ENCODE measurements at places on chromosomes 16 and 17.

DNA sequence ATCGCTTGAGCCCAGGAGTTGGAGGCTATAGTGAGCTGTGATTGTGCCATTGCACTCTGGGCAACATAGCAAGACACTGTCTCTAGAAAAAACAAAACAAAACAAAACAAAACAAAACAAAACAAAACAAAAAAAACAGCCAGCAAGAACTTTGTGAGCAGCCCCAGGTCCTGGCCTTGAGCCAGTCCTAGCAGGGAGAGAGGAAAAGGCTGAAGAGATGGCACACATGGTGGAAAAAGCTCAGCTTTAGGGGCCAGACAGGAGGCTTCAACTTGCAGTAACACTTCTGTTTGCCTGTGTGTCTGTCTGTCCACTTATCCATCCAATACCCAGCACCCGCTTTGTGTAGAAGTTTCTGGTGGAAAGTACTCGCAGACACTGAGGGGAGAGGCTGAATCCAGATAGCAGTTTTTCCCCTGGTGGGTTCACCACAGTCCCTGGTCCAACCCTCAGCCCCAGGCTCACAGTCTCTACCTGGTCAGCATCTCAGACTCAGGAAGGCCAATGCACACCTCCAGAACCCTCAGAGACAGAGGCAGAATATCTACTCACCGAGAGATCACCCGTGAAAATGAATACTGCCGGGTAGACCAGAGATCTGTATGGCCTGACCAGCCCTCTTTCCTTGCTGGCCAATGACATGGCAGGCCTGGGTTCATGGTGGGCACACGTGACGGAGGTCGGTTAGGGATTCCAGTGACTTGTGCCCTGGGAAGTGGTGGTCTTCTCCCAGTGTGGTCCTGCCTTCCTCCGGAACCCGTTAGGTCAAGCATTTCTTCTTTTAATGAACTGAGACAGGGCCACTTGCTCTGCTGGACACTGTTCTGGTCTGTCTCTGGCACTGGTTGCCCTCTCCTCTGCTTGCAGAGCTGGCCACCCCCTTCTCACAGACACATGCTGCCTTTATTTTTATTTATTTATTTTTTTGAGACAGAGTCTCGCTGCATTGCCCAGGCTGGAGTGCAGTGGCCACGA is 79.5 kb upstream of the DNAJA2 start:
- no peak for DNase-seq

- no peak for DNase-seq
Observed at GRCh38 chr16:68469796-68470460, 21.6 kb upstream of the SMPD3 start.

- no peak for DNase-seq
Observed at GRCh38 chr16:5031601-5032000, 2.1 kb downstream of the NAGPA start.

GRCh38 chr16:69741951-69742904 is 12.5 kb downstream of the NOB1 start:
- no peak for DNase-seq

DNA sequence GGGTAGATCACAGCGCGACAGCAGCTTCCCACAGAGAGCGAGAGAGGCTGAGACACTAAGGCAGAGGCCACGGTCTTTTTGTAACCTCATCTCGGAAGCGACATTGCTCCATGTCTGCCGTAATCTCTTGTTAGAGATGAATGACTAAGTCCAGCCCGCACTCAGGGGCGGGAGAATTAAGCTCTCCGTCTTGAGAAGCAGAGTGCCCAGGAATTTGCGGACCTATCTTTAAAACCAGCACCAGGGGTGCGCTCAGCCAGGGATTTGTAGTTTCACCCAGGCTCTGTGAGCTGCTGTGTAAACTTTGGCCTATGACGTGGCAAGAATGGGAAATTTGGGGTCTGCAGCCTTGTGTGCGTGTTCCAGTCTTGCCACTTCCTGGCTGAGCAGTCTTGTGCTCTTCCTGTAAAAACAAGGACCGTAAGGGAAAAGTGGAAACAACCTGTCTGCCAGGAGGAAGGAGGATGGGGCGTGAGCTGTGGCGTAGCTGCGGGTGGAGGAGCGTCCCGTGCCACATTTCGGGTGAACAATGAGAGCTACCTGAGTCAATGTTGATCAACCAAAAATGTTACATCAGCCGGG is 16.0 kb upstream of the JPH3 start:
- no peak for DNase-seq

DNA sequence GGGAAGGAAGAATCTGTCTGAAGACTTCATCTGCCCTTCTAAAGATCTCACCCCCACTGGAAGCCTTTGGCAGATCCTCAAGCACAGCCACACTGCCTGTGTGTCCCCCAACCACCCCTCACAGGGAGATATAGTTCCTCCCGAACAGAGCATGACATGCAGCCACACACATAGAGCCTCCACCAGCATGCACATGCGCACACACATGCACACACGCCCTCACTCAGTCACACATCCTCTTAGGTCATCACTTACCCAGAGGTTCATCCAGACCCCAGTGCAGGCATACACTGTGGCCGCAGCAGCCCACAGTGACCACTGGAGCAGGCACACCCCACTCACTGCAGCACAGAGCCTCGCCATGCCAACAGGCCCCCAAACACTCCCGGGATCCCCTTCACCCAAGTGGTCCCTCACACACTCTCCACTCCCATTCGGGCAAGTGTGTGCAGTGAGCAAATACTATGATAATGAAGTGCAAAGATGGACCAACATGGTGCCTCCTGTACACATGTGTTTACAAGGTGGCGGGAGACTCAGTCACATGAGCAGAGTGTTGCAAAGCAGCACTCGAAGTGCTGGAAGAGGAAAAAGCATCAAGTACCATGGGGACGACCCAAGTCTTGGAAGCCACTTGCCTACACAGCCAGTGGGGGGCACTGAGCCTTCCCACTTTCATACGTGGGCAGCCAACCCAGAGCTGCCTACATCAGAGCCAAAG is 17.0 kb upstream of the SP6 start:
- no peak for DNase-seq

DNA sequence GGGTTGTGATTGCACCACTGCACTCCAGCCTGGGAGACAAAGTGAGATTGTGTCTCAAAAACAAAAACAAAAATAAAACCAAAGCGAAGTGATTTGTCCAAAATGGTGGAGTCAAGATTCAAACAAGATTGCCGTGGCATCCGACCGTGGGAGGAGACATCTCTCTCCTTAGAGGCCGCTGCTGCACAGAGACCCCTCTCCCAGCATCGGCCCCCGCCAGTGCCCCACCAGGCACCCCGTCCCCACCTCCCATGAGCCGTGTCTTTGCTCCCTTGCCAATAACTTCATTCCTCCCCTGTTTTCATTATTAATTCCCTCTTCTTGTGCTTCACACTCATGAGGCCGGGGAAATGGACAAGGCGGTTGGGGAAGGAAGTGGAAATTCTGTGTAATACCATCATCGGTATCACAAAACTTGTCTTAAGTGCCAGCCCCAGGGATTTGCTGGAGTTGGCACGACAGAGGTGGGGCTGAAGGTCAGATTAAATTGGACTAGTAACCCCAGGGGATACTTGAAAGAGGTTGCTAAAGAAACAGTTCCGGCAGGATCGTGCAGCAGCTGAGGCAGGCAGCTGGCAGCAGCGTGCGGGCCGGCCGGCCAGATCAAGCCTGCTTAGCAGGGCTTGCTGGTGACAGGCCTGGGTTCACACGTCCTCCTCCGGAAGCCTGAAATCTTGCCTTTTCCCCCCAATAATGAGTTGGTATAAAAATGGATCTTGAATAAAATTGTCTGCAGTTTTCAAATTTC is 66.8 kb downstream of the RTN4RL1 start:
- no peak for DNase-seq
